ENCODE measurements at places on chromosomes 1 and 21.

- DNase-seq = no peak
Measured at GRCh38 chr1:165650981-165651625, 20.1 kb downstream of the MGST3 start.

DNA sequence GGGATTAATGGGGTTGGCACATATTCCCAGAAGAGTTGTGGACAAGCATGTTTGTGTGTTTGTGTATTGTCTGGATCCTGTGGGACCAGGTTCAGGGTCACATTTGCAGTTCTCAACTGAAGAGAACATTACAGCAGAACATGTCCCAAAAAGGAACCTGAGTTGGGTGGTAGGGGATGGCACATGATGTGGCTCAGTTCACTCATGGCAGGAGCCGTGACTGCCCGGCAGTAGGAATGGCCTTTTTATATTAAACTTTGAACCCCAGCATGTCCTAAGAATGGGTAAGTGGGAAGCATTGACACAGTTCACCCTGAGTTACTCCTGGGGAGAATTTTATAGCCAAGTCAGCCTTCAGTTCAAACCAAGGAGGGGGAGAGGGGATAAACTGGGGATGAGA, 41.3 kb downstream of the CXADR start:
- no peak for DNase-seq

DNA sequence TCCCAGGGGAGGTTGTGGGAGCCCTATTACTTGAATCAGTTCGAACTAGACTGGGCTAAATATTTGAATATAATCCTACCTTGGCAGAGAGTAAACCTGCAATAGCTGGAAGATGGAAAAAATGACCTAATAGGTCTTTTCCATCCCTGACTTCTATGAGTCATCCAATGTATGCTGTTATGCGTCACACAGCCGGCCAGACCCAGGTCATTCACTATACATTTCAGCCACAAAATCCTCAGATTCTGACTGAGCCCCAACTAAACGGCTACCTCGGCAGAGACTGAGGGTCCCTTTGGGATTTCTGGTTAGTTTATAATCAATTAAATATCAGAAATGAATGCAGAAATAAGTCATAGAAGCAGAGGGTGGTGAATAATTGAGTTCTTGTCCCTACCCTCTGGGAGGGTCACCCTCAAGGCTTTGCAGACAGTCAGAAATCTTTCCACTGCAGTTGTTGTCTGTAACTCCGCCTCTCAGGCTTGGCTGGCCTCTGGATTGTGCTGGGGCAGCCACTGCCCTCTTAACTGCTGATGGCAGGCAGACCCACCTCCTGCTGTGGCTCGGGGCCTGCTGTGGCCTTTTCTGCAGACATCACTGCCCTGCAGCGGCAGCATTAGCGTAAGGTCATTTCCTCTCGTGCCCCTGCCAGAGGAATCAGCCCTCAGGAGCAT, 240.5 kb downstream of the TGFB2 start:
- DNase-seq = no peak

DNA sequence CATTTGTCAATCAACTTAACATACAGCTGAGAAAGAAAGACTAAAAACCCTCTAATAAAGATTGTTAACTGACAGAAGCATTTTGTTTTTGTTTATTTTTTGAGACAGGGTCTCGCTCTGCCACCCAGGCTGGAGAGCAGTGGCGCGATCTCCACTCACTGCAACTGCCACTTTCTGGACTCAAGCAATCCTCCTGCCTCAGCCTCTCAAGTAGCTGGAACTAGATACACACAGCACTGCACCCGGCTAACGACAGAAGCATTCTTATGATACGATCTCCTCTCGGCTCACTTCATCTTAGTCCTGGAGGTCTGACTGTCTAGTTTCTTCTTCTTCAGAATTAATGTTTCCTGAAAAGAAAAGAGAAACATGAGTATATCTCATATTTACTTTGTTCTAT, 23.5 kb downstream of the RSPH1 start:
- no peak for DNase-seq

GRCh38 chr1:201726700-201727099, 102.3 kb upstream of the IPO9 start:
- DNase-seq = no peak

DNA sequence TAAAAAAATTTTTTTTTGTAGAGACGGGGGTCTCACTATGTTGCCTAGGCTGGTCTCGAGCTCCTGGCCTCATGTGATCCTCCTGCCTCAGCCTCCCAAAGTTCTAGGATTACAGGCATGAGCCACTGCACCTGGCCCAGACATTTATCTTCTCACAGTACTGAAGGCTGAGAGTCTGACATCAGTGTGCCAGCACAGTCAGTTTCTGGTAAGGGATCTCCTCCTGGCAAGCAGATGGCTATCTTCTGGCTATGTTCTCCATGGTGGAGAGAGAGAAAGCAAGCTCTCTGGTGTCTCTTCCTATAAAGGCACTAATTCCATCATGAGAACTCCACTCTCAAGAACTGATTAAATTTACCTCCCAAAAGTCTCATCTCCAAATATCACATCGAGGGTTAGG, 57.8 kb upstream of the C1orf185 start:
- DNase-seq = no peak

DNA sequence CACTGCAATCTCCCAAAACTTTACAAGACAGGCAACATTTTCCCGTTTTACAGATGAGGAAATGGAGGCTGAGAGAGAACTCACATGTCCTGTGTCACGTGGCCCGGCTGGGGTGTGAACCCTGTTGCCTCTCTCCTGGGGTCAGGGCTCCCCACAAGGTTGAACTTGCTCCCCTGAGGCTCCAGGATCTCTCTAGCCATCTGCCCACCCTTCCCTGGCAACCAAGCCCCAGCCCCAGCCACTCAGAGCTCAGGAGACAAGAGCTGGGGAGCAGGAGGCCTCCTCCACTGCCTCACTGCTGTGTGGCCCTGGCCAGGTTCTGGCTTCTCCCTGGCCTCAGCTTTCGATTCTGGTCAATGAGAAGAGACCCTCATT, 11.8 kb downstream of the LAPTM5 start:
- DNase-seq = peak; percentile 39

GRCh38 chr1:145824499-145824842, 471 bp downstream of the POLR3C start:
- no peak for DNase-seq

GRCh38 chr1:112878321-112878720, 77.7 kb downstream of the SLC16A1 start:
- DNase-seq = no peak

DNA sequence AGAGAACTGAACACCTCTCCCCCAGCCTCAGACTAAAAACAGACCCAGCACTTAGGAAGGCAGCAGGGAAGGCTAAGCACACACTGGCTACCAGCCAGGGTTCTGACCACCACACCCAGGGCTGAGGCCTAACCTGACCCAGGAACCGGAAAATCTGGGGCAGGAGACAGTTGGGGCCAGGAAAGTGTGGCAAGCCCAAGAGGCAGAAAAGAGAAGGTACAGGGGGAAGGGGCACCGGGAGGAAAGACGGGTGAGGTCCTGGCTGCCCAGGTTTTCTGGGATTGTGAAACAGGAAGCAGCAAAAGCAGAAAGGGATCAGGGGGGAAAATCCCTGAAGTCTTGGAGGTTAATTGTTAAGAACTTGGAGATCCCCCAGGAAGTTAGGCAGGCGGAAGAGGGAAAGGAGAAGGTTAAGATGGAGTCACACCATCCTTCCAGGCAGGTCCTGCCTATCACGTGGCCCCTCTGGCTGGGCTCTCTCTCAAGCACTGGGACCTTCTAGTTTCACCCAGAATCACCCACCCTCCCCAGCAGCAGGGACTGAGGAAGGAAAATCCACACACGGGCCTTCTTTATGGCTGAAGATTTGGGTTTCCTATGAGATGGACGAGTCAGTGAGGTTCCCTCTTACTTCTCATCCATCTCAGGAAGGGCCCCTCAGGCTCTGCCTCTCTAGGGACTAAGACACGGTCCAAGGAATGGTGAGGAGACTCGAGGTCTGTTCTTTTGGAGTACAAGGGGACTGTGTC, 2.6 kb downstream of the HDGF start:
- DNase-seq = peak; percentile 82

GRCh38 chr1:52054496-52055065, 410 bp downstream of the TXNDC12 start:
- DNase-seq = no peak

DNA sequence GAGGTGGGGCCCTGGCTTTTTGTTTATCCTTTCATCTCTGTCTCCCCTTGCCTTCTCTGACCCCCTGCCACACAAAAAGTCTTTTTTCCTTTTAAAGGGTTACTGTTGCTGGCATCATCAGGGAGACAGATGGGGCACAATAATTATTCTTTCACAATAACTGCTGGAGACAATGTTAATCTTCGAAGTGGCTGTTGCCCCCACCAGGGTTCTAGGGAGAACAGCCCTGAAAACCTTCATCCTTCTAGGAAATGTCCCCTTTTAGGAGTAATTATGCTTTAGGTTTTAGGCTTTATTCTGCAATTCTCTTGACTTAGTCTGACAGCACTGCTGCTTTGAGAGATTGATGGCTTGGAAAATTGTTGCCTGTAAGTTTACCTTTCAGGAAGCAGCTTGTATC, 150.0 kb downstream of the NOS1AP start:
- no peak for DNase-seq

DNA sequence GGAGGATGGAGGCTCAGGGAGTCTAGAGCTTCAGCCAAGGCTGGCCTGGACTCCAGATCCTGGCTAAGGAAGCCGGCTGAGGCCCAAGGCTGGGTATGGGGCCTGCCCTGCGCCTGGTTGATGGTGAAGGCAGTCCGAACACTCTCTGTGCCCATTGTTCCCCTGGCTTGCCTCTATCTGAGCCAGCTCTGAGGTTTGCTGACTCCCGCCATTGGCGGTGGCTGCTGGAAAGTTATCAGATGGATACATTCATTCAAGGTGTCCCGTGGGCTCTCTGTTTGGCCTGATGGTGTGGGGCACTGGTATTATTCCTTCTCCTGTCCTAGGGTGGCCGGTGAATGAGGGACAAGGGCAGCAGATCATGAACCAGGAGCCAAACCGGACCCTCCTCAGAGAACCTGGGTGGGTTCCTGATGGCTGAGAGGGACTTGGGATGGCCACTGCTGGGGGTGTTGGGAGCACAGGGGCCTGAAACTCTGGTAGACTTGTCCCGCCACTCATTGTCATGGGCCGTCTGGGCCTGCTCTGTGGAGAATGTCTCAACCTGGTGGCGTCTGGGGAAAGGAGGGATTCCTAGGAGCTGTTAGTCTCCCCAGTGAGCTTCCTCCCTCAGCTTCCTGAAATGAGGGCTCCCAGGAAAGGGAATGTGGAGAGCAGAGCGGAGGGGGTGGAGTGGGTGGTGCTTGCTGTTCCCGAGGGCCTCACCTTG, 22.2 kb downstream of the SLC26A9 start:
- DNase-seq = no peak

GRCh38 chr21:44653656-44654575, 543 bp downstream of the KRTAP12-4 start:
- no peak for DNase-seq

- DNase-seq = peak; percentile 18
Measured at GRCh38 chr21:19850157-19850556, 1148.1 kb upstream of the NCAM2 start.

GRCh38 chr1:17907999-17908398, 152.9 kb downstream of the ACTL8 start:
- DNase-seq = no peak

DNA sequence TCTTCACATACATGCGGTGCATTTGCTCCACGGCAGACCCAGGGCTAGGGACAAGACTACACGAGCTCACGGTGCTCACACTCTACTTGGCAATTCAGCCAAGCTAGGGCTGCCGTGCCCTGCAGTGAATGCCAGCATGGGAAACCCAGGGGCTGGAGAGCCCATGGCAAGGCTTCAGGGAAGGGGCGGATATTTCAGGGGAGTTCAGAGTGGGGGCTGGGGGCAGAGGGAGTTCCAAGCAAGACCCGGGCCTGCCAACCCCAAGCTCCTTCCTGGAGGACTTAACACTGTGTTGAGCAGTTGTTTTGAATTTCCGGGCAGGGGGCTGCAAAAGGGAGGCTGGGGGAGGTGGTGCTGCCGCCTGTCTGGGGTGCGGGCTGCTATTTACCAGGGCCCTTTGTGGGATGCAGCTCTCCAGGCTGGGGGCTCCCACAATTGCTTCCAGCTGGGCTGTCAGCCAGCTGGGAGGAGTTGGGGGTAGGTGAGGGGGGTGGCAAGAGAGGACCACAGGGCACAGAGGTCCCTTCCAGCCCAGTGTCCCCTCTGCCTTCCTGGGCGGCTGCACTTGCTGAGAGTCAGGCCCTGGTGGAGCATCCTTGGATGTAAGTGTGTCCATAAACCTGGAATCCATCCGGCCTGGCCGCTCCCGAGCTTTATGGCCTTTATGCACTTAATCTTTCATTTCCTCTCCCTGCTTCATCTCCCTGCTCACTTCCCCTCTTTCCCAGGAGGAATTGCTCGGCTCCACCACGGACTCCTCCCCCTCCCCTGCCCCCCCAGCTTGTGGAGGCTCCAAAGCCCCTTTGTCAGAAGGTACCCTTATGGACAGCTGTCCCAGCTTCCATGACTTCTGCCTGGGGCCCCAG, 55.8 kb upstream of the SSBP3 start:
- no peak for DNase-seq

DNA sequence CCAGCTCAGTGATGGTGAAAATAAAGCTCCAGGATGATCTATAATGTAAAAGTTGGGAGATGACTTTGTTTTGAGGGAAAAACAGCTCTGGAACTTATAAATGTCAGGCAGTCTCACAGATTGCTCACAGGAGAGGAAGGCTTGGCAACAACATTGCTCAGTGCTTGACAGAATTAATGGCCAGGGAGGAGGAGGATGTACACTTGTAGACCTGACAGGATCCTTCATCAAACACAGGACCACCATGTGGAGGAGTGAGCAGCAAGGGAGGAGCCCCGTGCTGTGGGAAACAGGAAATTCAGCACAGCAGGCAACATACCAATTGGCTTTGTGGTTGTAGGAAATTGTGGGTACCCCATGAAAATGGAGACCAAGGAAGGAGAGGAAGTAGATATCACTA, 291.8 kb upstream of the CAMK1G start:
- DNase-seq = no peak

GRCh38 chr1:182394055-182394775, 2.6 kb upstream of the GLUL start:
- peak; percentile 62 for DNase-seq

- no peak for DNase-seq
Measured at GRCh38 chr1:214683621-214684020, 80.6 kb downstream of the CENPF start.

DNA sequence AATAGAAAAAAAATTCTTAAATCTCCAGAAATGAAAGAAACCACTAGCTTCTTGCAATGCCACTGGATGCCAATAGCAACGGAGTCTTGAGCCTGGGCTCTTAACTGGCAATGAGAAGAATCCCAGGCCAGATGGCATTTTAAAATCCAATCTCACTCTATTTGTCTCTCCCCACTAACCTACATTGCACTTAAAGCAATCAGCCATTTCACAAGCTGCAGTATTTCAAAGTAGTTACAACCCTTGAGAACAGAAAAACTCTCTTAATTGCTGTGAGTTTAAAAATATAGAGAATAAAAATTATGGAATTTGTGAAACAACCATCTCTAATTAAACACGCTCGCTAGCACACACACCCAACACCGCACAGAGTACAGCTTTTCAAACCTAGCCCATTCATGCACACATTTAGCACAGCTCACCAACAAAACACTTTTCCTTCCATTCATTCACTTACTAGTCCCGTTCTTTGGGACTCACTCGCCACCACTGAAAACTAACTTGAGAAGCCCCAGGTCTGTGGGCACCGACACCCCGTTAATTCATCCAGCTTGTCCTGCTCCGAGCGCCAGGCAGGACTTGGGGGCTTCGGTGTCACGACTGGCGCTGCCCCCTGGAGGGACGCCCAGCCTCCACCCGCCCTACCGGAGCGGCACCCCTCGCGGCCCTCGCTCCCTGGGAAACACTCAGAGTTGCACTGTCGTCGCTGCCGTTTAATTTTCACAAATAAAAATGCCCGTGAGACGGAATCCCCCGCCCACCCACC, 1.0 kb downstream of the DDAH1 start:
- DNase-seq = no peak
